ENCODE measurements at places on chromosomes 5 and 9.
A peak's percentile ranks its signal among the peaks of the same experiment; 100 is the strongest.

- no peak for DNase-seq
Measured at GRCh38 chr9:18394847-18395351, 79.1 kb upstream of the ADAMTSL1 start.

DNA sequence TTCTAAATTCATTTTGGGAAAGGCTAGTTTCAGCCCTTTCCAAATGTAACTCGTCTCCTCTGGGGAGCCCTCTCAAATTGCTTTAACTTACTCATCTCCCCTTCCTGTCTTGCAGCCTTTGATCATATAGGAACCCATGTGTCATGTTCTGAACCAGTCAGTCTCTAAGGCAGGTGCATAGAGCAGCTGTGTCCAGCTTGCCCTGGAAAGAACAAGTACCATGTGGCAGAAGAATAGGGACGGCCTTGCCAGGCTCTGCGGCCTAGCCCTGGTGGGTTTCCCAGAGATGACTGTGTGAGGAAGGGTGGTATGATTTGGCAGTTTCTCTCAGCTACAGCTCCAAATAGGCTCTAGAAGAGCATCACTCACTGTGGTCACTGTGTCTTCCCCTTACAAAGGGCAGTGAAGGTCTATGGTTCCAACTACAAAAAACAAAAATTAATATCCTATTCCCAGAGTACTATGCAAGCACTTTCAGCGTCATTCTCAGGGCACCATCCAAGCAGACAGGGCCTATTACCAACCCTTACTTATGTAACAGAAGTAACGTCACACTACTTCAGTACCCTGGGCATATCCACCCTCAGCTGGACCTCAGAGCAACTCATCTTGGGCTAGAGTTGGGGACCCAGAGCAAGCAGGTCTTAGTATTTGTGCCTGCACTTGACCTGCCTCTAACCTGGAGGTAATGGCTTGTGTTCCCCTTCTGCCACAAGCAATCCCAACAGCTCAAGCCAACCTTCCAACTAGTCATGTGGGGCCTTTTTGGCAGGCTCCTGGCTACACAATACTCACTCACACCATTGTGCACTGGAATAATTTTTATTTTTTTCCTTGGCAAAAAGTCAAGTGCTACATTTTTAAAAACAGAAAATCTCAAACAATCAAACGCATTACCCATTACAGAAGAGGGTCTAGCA is 37.2 kb upstream of the UBAP2 start:
- DNase-seq, result no peak

GRCh38 chr5:154072414-154073171 is 33.8 kb downstream of the MFAP3 start:
- peak; percentile 80 for DNase-seq

DNA sequence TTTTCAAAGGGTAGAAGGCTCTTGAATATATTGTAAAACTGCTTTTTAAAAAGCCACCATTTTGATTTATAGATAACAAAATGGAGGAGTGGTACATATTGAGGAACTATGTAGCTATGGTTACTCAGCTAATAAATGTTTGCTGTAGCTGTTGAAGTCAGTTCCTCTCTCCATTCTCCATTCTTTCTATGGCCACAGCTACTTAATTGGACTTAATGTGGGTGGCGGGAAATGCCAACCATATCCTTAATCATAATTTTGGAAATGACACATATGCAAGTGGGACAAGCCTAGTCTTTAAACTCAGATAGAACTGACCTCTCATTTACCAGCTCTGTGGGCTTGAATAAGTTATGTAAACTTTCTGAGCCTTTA is 10.6 kb downstream of the CDKN2A start:
- no peak for DNase-seq

- no peak for DNase-seq
Measured at GRCh38 chr5:105034401-105034763, 1471.8 kb upstream of the NUDT12 start.

DNA sequence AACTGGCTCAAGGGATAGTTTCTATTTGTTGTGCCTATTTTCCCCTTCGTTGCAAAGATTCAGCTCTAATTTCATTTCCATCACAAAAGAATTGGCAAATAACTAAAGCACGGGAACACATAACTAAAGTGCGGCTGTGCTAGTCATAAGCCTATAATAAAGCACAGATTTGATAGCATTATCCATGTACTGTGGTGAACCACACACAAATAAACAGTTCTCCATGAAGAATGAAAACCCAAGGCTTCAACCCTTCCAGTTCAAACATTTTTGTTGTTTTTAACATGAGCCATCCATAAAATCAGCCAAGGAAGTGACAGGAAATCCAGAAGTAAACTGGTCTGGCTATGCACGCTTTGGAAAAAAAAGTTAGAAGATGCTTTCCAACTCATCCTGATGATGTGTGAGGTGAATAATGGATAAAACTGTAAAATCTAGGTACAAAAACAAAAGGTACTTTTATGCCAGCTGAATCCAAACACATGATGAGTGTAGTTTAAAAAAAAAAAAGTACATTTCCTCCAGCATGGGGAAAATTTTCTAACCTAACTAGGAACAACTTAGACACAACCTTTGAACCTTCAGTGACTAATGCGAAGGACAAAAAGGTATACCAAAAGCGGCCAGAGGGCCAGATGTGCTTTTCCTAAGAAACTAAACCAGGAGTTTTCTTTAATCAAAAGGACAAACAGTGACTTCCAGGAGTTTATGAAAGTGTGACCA is 10.2 kb downstream of the ZNF608 start:
- no peak for DNase-seq

GRCh38 chr9:105158898-105159297 is 85.6 kb upstream of the SLC44A1 start:
- no peak for DNase-seq

GRCh38 chr5:36507332-36507952 is 99.0 kb upstream of the SLC1A3 start:
- DNase-seq, result peak; percentile 65

GRCh38 chr5:126680191-126680817 is 79.6 kb downstream of the PHAX start:
- no peak for DNase-seq

- DNase-seq, result no peak
Measured at GRCh38 chr9:13728131-13728530, 448.6 kb upstream of the MPDZ start.

- DNase-seq, result no peak
Measured at GRCh38 chr5:6731465-6732237, 18.4 kb downstream of the TENT4A start.

DNA sequence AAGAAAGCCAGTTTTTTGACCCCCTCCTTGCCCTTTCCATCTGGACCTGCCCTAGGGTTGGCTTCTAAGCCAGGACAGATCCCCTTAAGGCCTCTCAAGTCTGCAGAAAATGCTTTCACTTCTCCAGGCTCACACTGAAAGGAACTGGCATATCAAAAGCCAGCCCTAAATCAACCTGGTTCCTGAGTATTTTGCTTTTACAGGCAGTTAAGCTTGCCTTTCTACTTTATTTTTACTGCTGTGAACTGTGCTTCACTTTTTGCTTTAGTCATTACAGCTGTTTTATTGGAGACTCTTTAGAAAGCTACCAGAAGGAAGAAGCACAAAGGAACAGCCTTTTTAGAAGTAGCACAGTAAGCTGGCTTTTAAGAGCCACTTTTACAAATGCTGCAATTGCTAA is 5.0 kb downstream of the TARS1 start:
- no peak for DNase-seq

DNA sequence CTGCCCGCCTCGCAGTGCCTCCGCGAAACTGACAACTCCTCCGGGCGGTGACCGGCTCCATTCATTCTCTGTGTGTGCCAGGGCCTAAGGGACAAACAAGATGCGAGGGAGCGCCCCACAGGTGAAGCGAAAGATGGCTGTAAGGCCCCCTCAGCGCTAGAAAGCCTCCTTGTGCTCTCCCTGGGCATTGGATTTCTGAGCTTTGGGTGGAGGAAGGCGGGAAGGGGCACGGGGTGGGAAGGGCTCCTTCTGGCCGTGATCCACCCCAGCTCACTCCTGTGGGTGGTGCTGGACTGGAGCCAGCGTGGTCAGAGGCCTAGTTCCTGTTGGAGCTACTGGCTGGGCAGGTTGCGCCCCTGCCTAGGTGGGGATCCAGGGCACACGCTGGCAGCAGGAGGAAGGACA is 943 bp downstream of the GALNT12 start:
- DNase-seq, result no peak

DNA sequence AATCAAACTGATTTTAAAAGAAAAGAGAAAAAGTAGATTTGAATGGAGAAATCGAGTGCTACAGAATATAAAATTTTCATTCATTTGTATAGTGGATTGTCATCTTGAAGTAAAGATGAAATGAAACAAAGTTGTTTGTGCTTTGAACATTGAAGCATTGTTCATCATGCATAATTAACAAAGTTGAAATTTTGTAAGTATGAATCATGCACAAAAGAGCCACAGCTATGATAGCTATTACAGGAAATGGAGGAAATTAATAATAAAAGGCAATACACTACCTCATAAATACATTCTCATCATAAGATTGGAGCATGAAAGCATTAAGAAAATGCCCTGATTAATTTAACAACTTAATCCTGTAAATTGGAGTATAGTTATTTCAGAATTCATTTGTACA is 153.4 kb upstream of the TLX3 start:
- DNase-seq, result no peak

- no peak for DNase-seq
Measured at GRCh38 chr5:76606701-76607100, 16.5 kb downstream of the F2RL2 start.

- DNase-seq, result no peak
Measured at GRCh38 chr9:98018347-98018746, 35.2 kb downstream of the ANP32B start.

GRCh38 chr5:33241802-33242201 is 199.0 kb upstream of the TARS1 start:
- DNase-seq, result no peak

GRCh38 chr9:36961051-36961450 is 73.0 kb downstream of the PAX5 start:
- no peak for DNase-seq

DNA sequence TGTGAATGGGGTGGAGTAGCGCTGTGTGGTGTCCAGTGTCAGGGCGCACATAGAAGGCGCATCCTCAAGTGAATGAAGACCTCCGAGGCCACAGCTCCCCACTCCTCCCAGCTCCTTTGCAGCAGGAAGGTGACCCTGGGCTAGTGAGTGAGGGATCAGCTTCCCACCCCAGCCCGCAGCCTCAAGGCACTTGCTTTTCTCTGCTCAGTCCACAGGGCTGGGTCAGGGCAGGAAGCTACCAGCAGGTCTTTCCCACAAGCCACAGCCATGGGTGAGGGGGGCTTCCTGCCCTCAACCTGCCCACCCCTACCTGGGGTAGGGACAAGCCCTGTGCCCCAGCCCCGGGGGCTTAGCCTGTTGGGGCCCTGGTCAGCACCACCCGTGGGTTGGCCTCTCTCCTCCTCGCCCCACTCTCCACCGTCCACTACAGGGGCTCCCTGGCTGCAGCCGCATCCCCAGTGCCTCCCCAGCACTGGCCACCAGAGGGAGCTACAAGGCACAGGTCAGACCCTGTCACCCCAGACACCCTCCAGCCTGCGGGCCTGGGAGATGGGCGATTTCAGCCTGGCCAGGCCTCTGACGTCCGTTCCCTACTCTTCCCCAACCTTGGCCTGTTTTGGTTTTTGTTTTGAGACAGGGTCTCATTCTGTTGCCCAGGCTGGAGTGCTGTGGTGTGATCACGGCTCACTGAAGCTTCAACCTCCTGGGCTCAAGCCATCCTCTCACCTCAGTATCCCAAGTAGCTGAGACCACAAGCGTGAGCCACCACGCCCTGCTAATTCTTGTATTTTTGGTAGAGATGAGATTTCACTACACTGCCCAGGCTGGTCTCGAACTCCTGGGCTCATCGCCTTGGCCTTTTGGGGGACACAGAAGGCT is 1.3 kb upstream of the ABCA2 start:
- DNase-seq, result peak; percentile 69

GRCh38 chr9:94692601-94693000 is 33.9 kb upstream of the AOPEP start:
- DNase-seq, result no peak

- no peak for DNase-seq
Measured at GRCh38 chr5:168006456-168007130, 284.9 kb upstream of the WWC1 start.

DNA sequence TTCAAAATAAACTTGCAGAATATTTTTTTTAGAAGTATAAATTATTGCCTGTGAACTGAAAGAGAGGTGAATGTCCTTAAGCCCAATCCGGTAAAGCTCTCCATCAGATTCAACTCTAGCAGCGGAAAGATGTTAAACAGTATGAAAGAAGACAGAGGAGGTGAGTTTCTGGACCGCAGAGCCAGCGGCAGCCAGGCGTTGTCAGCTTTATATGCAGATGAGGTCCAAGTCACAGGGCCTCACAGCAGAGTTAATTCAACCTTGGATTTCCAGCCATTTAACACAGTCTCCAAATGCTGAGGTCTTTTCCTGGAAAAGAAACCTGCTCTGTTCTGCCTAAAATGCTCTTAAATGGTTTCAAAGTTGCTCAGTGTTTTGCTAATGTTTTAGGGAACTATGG is 75.5 kb downstream of the OTULIN start:
- no peak for DNase-seq

GRCh38 chr9:77883846-77884771 is 147.5 kb downstream of the GNAQ start:
- no peak for DNase-seq

DNA sequence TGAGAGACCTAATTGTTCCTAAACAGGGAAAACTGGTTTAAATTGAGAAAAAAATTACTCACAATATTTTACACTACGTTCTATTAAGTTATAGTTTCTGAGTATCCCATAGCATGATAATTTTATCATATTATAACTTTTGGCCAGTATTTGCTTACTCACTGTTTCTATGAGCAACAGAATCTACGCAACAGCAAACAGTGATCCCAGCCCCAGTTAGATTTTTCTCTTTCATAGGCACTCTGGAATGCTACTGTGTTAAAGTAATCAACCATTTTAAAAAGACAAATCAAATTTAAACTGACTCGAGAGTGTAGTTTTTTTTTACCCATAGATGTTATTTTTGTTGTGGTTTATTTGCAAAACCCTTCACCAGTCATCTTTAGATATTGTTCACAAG is 107.2 kb downstream of the XRCC4 start:
- no peak for DNase-seq

DNA sequence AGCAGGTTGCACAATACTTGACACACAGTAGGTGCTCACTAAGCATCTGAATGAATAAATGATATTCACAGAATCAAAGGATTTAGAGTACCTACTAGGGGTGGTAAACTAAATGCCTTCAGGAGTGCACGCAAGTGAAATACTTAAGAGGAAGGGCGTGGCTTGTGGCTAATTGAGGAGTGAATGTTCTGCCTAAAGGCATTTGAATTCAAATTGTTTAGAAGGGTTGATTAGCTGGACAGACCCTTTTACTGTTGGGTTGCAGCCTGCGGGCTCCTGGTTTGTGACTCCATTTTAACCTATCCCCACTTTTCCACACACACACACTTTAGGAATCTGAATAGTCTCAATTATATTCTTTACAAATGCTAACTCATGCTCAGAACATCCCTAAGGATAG is 63.1 kb downstream of the PPP2R2B start:
- no peak for DNase-seq

- no peak for DNase-seq
Measured at GRCh38 chr5:21918451-21918850, 934.7 kb downstream of the CDH12 start.

DNA sequence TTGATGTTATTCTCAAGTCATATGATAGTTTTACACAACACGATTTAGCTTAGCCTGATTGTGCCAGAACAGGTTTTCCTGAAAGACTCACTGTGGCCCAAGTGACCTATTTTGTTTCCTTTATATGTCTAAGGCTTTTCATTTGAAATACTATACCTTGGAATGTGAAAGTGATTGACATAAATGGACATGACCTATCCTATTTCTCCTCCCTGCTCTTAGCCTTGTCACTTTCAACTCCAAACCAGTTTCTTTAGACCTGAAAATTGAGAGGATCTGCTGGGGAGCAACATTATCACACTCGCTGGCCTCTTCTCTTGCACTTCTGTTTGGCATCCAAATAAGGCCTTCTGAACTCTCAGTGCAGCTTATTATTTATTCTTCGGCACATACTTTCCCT is 496.8 kb downstream of the MAT2B start:
- DNase-seq, result no peak
